ENCODE measurements at places on chromosomes 4 and X.

GRCh38 chr4:76090241-76090691, 15.8 kb downstream of the ART3 start:
- DNase-seq, result no peak

DNA sequence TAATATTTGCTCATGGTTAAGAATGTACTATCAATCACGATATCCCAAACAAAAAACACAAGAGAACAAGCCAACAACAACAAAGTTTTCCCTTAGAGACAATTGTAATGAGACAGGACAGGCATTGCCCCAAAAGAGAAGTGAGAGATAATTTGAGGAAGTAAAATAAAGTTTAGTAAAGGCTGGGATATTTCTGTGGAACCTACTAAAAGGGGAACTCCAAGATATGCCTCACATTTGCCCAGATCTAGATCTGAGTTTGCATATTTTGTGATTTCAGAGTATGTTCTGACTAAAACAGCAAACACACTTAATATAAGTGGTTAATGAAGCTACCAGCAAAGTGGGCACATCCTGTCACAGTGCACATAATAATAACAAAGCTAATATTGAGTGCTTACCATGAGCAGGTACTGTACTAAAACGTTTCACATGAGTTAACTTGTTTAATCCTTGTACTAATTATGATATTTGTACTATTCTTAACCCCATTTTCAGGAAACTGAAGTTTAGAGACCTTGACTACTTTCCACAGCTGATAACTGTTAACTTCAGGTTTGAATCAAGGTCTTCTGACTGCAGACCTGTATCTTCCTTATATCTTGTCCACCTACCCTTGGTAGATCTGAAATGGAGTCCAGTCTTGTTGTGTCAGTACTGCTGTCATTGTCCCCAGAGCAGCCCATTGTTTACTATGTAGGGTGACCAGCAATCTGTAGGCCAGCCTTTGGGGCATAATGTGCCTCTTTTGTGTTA, 26.0 kb upstream of the BMP2K start:
- DNase-seq, result no peak

- DNase-seq, result no peak
Measured at GRCh38 chr4:67632492-67632891, 68.5 kb downstream of the UBA6 start.

DNA sequence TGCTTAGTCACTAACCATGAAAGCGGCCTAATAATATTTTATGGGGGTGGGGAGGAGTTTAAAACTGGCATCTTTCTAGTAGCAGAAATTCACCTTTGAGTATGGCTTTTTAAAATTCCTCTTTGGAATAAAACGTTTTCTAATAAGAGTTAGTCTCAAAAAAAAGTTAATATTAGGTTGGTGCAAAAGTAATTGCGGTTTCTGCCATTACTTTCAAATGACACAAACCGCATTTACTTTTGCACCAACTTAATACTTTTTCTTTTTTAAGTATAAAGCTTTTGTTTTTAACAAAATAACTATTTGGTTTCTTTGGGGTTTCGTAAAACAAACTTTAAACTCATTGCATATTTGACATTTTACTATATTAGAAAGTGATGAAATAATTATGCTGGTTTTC, 68.4 kb downstream of the FBXO8 start:
- DNase-seq, result no peak

DNA sequence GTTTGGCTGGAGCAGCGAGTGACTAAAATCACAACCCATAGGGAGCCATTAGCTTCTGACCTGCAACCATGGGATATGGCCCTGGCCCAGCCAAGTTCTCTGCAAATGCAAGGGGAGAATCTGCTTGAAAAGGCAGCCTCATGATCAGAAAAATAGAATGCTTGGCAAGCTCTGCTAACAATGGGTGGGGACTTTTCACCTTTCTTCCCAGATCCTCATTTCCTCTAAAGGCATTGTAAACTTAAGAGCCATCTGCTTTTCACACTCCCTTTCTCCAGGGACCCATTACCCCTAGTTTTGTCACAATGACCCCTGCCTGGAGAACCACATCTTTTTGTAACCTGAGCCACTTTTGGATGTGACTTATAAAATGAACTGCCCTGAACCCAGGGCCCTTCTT, 104.3 kb downstream of the PARM1 start:
- DNase-seq, result no peak

- no peak for DNase-seq
Measured at GRCh38 chrX:133415276-133416105, at the start of gene GPC4. GPC4 (minus strand) TSS chrX:133415489; CDS start chrX:133414965, 524 bp downstream.

DNA sequence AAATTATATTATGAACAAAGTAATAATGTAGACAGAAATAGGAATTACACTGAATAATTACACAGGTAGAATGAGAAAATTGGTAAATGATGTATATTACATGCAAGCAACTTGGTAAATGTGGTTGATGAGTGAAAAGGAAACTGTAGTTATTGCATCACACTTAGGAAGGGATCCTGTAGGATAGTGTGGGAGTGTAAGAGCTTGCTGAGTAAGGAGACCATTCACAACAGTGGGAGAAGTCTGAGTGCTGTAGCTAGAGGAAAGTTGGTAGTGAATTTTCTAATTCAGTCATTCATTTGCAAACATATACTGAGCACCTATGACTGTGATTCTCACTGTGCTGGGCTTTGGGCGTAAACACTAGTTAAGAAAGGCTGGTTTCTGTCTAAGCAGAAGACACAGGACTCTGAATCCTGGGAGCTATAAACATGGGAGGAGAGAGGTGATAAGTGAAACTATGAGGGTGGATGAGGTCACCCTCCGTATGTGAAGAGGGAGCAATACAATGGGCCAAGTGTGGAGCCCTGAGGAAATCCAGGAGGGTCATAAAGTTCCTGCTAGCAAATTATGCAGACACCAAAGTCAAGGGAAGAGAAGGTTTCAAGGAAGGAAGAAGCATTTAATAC, 14.2 kb upstream of the CPE start:
- DNase-seq, result no peak

DNA sequence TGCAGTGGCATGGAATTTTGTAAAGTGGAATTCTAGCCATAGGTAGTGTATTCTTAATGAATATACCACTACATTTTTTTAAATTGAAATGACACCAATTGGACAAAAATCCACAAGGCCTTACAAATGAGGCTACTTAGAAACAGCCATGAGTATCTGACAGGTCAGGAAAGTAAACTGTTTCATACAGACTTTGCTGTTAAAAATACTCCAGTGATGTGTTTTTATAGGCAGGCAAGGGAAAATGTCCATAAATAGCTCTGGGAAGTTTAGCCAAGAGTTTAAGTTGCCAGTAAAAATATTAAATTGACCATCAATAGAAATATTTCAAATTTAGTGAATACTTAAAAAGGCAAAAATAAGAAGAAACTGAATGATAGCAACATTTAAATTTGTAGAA, 41.8 kb upstream of the PDLIM5 start:
- no peak for DNase-seq

DNA sequence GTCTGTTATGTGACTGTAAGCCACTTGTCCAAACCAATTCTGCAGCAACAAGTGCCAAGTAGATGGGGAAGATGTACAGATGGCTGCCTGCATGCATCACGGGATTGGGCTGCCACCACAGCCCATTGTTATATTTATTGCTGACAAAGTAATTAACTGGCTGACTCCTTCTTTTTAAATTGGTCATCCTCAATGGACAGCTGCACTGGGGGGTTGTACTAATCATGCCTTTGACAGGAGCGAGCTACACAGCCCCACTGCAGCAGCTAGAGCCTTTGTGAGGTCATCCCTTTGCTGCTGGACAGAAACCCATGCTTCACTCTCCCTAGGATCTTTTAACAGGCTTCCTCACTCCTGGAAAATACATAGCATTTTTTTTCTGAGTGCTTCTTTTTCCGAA, 146.7 kb upstream of the CXXC4 start:
- DNase-seq, result no peak

GRCh38 chr4:16259889-16260246, 33.6 kb upstream of the TAPT1 start:
- DNase-seq, result no peak

- no peak for DNase-seq
Measured at GRCh38 chr4:74267998-74268606, 40.2 kb upstream of the EPGN start.

- DNase-seq, result no peak
Measured at GRCh38 chrX:1518512-1518911, 18.5 kb downstream of the P2RY8 start.

GRCh38 chr4:123453061-123453680, 56.6 kb downstream of the SPRY1 start:
- DNase-seq, result no peak

DNA sequence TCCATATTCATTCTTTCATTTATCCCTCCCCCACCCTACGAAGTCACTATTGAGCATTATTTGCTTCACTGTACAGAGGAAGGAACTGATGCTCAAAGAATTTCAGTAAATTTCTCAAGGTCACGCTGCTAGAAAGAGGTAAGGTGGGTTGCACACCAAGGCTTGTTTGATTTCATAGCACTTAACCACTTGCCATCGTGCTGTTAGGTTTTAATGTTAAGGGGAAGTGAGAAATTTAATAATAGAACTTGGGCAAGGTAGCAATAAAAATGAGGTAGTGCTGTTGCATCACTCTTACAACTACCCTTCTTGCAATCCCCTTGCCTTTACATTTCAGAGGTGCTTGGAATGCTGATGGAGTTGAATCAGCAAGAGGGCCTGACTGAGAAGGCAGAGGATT, 343.1 kb downstream of the MID1IP1 start:
- DNase-seq, result no peak

GRCh38 chr4:188550296-188550695, 411.1 kb downstream of the TRIML1 start:
- DNase-seq, result no peak

DNA sequence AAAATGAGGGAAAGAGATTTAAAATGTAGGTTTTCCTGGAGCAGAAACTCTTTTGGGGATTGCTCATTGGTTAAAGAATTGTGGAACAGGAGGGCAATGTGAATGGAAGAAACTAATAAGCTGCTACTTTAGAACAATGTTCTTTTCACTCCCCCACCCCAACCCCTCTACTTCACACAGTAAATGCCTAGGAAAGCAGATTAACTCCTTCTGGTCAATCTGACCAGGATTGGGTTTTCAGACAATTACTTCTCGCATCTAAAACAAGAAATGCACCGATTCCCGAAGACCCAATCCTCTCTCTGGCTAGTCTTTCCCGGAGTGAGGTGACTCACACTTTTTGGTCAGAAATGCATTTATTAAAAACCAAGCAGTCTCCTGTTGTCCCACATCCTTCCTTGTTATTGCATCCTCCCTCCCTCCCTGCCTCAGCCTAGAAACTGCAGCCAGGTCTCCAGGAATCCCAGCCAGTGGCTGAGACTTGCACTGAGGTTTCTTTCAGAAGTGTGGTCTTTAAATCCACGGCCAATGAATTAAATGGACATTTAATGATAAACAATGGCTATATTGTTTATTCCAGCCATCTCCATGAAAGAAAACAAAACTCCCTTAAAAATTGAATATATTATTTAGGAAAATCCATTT, 21.4 kb downstream of the MFAP3L start:
- DNase-seq, result no peak

DNA sequence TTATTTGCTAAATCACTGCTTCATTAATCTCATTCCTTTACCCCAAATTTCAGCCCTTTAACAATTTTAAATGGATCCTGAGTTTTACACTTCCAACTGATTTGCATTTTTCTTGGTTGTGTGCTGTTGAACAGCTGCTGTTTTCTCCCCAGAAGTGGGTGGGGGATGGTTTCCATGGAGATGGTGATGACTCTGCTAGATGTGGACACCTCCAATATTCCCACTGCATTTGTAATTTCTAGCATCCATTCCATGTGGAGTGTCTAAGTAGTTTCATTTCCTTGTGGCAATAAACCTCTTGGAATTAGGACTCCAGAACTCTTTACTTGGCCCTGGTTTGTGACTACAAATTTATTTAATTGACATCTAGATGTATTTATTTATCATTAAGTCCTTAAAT, 330.4 kb downstream of the GBA3 start:
- DNase-seq, result no peak

DNA sequence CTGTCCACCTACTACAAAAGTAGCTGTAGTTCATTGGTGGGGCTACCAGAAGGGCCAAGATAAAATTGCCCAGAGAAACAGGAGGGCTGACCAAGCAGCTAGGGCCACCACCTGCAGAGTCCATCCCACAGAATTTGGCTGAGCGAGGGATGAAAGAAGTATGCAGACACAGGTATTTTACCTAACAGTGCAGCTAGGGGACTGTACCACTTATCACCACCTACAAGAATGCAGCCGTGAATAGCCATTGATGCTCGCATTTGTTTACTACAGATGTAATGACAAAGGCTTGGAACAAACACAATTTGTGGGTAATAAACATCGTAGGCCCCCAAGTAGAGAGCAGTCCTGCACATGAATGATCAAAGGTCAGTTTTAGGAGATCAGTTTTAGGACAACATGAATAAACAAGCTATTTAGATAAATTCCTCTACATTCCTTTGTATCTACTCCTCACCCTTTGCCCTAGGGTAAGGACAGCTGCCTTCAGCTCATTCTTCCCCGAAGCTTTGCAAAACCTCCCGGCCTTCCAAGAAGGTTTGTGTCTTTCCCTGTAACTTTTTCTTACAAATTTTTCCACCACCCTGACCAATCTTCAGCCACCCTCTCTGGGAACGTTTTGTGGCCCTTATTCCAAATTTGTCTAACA, 49.5 kb downstream of the ZNF718 start:
- no peak for DNase-seq

- DNase-seq, result no peak
Measured at GRCh38 chr4:25484243-25484721, 107.2 kb downstream of the ANAPC4 start.

DNA sequence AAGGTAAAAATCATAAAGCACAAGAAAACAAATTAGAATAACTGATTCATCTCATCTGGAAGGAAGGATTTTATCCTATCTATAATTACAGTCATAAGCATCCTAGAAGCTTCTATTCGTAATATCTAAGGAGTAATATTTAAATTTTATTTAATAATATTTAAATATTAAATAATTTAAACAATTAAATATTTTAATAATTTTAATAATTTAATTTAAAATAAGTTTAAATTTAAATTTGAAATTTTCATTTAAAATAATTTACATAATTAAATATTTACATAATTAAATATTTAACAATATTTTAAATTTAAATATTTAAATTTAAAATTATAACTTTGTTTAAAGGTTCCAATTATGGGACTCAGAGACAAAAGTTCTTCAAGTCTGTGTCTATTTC, 127.5 kb upstream of the GK2 start:
- no peak for DNase-seq

DNA sequence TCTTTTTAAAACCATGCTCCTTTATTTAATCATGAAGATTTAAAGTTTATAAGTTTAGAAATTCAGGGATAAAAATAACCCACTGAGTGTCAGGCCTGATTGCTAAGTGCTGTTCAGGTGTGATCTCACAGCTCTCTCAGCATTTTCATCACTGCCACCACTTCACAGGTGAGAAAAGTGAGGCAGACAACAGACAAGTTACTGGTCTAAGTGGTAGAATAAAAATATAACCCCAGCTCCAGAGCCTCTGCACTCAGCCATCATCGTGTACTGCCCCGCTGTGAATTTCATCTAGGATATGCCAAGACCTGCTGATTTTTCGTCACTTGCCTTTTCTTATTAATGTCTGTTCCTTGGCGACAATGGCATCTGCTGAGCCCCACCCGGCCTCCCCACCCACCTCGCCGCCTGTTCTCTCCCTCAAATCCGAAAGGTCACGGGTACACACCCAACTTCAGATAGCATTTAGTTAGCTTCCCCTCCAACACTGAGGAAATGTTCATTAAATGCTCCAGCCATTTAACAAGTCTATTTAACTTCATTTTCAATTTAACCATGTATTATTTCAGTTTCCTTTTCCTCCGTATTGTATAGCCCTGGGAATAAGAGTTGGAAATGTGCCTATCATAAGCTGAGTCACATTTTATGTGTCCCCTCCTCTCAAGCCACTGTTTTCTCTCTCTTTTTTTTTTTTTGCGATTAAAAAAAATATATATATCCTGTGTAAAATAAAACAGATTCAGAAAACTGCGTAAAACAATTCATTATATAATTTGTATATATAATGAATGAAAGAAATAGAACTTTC, 236.5 kb downstream of the CBR4 start:
- no peak for DNase-seq

Data from effector CD4-positive, alpha-beta T cell (primary cell).